ENCODE measurements at places on chromosomes 1 and 21.

- no peak for DNase-seq
Observed at GRCh38 chr21:38848187-38848609, 42.5 kb downstream of the ETS2 start.

DNA sequence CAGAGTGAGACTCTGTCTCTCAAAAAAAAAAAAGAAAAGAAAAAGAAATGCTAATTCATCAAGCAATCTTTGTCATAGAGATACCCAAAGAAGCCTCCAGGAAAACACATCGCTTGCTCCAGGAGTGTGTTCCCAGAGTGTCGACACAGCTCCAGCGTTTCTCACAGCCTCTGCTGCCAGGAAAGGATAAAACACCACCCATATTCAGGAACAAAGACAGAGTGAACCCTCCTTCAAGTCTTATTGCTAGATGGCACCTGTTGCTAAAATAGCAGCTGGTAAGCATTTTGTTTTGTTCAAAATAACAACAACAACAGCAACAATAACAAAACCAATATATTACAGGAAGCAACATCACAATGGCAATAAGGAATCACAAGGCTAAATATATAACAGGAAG lies 3.1 kb downstream of the ILDR2 start:
- DNase-seq, result no peak

- no peak for DNase-seq
Observed at GRCh38 chr1:228346731-228347130, 59.9 kb downstream of the TRIM11 start.

DNA sequence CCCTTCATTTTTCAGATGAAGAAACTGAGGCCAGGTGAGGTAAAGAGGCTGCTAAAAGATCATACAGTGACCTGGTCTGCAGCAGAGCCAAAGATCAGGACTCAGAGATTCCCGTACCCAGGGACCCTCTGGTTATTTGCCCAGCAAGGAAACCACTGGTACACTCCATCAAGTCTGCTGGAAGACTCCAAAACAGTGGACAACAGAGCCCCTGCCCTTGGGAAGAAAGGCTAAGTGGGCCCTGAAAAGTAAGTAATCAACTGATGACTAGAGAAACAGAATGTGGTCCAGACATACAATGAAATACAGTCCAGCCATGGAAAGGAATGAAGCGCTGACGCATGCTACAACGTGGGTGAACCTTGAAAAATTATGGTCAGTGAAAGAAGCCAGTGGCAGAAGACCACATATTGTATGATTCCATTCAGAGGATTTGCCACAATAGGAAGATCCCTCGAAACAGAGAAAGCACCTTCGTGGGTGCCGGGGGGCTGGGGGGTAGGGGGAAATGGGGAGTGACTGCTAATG lies 106.4 kb downstream of the ETS2 start:
- DNase-seq, result no peak

DNA sequence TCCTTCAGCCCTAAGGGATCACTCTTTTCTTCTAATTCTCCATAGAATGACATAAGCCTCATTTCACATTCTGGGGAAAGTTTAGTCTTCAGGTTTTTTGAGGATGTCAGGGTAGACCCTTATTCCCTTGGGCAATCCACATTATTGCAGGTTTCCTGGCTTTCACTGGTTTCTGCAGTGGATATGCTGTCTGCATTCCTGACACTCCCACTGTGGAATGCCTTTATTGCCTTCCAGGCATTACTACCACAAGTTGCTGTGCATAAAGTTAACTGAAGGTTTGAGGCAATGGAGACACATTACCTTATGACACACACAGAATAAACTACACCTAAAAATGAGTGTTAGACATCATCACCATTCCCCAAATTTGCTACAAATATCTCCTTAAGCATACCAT lies 12.7 kb downstream of the FASLG start:
- DNase-seq, result no peak

DNA sequence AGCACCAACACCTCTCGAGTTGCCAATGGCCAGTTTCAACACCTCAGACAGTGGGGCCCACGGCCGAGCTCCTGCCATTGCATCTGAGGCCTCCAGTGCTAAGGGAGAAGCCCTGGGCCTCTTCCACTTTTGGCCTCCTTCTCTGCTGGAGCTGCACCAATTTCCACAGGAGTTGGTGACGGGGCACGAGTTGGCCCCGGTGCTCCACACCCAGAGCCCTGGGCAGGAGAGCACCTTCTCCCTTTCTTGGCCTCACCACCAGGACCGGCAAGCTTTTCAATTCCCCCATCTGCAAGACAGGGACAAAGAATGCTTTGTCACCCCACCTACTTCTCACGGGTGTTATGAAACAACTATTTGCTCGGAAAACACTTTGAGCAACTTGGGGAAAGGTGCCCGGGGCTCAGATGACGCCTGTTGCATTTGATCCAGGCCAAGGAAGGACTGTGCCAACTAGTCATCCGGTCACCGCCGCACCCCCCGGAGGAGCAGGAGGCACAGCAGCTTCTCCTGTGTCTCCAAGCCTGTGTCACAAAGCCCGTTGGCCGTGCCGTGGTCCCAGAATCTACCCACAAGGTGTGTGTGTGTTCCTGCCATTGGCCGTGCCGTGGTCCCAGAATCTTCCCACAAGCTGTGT lies 55.2 kb downstream of the TOMM20 start:
- no peak for DNase-seq

- no peak for DNase-seq
Observed at GRCh38 chr1:14977338-14977931, 176.1 kb upstream of the TMEM51 start.

DNA sequence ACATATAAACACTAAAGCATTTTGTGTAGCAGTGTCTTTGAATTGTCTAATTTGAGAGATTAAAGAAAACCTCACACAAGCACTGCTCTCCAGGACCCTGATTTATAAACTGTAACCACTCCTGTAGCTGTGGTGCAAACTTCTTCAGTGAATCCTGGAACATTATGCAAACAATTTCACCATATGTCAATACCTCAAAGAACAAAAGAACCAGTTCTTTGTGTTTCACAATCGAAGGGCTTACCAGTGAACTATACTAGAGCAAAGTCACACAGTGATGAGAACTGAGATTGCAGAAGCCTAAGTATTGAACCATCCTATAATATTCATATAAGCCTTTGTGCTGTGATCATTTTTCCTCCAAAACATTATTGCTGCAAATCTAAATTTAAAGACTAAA lies 21.5 kb downstream of the DPH5 start:
- no peak for DNase-seq

DNA sequence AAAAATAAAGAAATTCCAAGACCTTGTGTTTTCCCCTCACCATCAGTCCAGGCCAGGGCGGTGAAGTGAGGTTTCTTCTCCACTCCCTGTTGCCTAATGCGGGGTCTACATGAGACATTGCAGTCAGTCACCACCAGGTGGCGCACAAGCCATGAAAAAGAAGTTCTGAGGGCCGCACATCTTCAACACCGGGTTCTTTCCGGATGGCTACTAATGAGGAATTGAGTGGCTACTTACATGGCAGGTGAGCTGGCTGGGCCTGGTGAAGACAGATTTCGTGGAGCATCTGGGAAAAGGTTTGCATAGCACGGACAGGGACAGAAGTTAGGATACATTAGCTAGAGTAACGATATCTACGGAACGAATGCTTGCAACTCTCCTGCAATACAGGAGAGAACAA lies 15.8 kb upstream of the S100A11 start:
- DNase-seq, result peak; percentile 82

DNA sequence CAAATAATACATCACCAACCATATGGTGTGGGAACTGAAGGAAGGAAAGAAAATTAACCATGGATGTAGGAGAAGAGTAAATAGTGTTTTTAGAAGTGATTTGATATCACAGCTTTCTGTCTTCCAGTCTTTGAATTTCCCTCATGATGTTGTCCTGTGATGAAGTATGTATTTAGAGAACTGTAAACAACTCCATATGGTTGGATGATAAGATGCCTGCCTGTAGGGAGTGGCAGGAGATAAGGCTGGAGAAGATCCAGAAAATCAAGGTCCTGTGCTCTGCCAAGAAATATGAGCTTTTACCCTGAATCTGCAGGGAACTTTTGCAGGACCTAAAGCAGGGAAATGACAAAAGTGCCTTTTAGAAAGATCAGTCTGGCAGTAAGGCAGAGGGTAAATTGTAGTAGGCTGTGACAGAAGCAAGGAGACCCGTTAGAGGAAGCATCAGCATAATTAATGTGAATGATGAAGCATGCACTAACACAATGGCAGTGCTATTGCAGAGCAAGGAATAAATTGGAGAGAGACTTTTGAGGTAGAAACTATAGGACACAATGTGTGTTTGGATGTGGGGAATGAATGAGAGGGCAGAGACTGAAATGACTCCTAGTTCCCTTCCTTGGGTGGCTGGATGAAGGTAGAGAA lies 21.9 kb downstream of the CEPT1 start:
- no peak for DNase-seq

DNA sequence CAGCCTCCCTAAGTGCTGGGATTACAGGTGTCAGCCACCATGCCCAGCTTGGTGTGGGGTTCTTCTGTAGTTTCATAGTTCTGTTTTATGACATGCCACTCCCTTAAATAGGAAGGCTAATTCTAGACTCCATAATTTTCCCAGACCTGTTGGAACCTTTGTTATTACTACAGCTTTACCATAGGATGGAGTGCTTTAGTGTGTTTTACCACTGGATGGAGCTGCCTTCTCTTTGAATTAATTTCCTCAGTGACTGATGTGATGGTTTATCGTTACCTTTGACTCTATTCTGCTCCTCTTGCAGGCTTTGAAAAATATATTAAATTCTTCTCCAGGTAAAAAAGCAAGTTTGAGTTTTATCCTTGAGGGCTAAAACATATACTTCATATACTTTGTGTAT lies 84.6 kb upstream of the NEK7 start:
- DNase-seq, result no peak

- DNase-seq, result no peak
Observed at GRCh38 chr21:25967181-25967900, 203.2 kb downstream of the APP start.

GRCh38 chr1:162397943-162398560 lies 13.9 kb downstream of the SH2D1B start:
- DNase-seq, result no peak

DNA sequence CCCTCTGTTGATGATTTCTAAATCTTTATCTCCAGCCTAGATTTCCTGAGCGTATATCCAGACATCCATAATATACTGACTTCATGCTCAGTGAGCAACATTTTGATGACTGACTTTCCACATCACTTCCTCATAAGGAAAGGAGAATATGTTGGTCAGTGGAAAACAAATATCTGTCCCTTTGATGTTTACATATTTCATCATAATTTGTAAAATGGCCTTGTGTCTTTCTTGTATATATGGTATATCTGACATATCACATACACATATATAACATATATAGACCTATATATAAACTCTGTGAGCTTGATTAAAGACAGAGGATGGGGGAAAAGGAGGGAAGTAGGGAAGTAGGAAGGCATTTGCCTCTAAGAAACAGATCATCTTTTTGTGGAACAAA lies 18.6 kb downstream of the ZBTB8A start:
- DNase-seq, result no peak

DNA sequence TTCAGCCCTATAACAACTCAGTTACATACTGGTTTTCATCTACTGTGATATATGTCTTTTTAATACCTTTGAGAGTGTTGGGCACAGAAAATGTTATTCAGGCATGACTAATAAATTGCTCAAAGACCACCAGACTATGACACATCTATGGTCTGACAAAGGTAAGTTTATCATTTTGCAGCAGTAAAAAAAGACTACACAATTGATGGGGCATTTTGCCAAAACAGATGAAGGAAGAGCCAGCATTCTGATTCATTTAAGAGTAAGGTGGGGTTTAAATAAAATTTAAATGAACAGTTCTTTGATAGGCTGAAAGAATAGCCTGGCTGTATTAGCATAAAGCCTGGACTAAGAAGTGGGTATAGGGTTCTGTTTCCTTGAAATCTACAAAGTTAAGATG lies 8.8 kb upstream of the RNPC3 start:
- DNase-seq, result no peak
